ENCODE measurements at places on chromosomes 4 and X.

DNA sequence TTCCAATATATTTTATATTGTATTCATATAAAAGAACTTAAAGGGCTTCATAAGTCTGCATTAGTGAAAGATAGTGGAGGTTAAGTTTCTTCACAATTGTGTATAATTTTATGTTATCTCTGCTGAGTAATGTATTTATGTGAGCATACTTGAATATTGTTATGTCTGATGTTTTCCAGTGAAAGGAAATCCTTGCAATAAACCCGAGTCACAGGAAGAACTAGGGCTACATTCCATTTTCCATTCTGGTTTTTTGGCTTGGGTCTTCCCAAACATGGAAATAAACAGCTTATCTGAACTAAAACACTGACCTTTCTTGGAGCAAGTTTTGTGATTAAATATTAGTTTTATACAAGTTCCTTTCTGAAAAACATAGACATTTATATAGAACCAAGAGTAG is 231.3 kb upstream of the GPRIN3 start:
- peak; percentile 39 for DNase-seq

GRCh38 chr4:128524311-128524710 is 236.7 kb upstream of the PGRMC2 start:
- DNase-seq, result peak; percentile 97

- DNase-seq, result no peak
These were observed 266.4 kb downstream of the RAPGEF2 start for GRCh38 chr4:159369256-159369655.

GRCh38 chr4:186695392-186695791 is 28.3 kb downstream of the FAT1 start:
- no peak for DNase-seq

DNA sequence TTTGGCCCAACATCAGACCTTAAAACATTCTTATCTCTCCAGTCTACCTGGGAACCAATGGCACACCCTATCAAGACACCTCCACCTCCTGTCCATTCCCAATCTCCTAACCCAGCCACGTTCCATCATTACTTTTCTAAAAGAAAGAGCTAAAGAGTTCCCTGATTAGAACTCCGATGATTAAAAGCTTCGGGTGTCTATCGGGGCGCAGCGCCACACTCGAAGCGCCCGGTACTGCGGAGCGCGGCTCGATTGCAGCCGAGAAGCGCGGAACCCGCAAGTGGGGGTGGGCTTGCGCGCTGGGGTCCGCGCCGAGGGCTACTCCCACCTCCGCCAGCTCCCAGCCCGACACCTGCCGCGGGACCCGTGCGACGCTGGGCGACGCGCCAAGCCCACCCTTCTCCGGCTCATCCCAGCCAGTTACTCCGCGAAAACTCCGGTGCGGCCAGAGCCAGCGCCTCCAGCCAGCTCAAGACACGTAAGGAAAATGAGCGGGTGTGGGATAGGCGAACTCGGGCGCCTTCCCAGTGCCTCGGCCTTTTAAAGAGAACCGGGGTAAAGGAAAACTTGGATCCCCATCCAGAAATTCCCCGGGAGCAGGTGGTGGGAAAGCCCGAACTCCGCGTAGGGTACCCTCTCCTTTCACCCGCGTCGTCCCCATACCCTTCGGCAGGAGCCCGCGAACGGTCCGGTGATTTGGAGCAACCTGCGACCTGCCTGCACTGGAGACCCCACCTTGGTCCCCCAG is 593 bp downstream of the NPY1R start:
- peak; percentile 14 for DNase-seq

GRCh38 chr4:23728393-23728792 is 161.5 kb downstream of the PPARGC1A start:
- peak; percentile 79 for DNase-seq

GRCh38 chr4:100188829-100189228 is 1.4 kb downstream of the DDIT4L start:
- DNase-seq, result no peak

DNA sequence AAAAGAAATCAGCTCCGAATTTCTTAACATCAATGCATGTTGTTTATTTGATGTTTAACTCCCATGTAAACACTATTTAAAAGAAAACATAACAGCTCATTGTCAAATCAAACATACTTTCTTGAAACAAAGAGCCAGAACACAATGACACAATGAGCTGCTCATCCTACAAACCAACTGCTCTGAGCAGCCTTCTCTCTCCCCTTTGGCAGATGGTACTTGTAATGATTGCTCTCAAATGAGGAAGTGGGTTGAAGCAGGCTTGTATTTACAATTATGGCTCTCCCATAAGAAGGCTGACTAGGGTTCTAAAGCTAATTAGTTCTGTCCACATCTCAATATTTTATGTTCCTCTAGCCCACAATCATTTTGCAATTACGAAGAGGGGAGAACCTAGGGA is 637.8 kb upstream of the ADGRL3 start:
- DNase-seq, result no peak

- no peak for DNase-seq
These were observed 251.5 kb upstream of the RASGEF1B start for GRCh38 chr4:81723019-81723884.

- DNase-seq, result no peak
These were observed 44.3 kb downstream of the HSD17B13 start for GRCh38 chr4:87278335-87278794.

DNA sequence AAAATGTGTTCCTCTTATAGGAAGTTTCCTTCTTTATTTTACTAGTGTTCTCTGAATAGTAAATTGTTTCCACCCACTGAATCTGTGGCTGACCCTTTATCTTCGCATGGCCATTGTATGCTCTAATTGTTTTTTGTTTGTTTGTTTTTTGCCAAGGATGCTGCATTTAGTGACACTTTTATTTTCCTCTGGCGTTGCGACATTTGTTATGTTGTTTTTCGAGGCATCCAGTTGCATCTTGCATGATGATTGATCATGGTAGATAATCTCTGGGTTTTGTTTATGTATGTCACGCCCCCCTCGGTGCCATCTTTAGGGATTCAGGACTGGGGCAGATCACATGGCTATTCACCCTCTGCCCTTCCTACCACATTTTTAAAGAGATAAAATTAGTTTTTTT is 2.2 kb downstream of the NMU start:
- no peak for DNase-seq
